ENCODE measurements at places on chromosomes 5 and 9.

DNA sequence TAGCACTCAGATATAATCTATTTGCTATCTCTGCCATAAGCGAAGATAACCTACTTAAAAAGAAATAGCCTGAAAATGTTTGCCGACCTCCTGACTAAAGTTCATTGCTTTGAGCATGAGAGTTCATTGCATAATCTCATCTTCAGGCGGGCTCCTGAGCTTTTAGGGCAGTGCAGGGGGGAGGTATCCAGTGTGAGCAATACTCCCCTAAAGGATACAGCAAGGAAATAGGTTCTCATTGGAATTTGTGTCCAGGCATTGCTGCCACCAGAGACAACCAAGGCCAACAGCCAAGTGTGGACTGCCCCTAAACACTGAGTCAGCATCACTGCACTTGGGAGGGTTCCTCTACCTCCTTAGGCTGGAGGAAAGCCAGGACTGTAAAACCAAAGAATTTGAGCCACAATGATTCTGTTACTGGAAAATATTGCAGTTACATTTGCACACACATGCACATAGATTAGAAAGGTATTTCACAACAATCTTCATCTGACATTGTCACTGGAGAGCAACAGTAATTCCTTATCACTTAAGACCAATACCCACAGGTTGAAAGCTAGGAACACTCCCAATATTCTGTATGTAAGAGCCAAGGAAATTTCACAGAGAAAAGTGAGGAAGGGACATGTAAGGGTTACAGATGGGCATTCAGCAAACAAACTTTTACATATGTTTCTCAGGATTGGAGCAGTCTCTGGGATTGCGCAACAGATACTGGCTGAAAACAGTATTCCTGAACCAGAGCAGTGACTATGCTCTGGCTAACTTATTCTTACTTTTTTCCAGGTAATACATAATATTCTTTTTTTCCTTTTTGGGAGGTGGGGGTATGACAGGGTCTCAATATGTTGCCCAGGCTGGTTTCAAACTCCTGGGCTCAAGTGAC, 98.6 kb upstream of the TLE1 start:
- peak; percentile 93 for DNase-seq

GRCh38 chr9:107631788-107632187, 142.2 kb upstream of the KLF4 start:
- DNase-seq = no peak

GRCh38 chr9:83401328-83401900, 136.8 kb downstream of the FRMD3 start:
- no peak for DNase-seq

GRCh38 chr5:117769877-117770276, 1195.3 kb upstream of the SEMA6A start:
- no peak for DNase-seq

- DNase-seq = no peak
Measured at GRCh38 chr9:121038362-121038761, 11.7 kb downstream of the C5 start.

GRCh38 chr5:134968055-134968454, 348 bp downstream of the CATSPER3 start:
- no peak for DNase-seq

GRCh38 chr5:38650946-38651345, 94.5 kb upstream of the LIFR start:
- no peak for DNase-seq
